OCI-LY7 (cell line): ENCODE measurements at places on chromosomes 7 and 10. TPM values are rescaled to one million over a fixed set of nuclear protein-coding genes. Genes with fewer than 3 reads are reported as not detected.

The KAZALD1 gene
- 32.2 and 36.4 TPM in 2 replicates for total RNA-seq

The NME8 gene
- not detected in 2 replicates for total RNA-seq

The RPEL1 gene
- total RNA-seq: not detected in 2 replicates

The ACTL6B gene
- not detected in 2 replicates for total RNA-seq

The RARRES2 gene
- total RNA-seq: not detected in 2 replicates

The AMZ1 gene
- total RNA-seq: 2.7 and 2.9 TPM in 2 replicates

The EPHB4 gene
- total RNA-seq: 7.3 and 8.0 TPM in 2 replicates

The ITGA8 gene
- total RNA-seq: not detected in 2 replicates

The SCRN1 gene
- total RNA-seq: 58.3 and 62.7 TPM in 2 replicates

The NKX1-2 gene
- not detected in 2 replicates for total RNA-seq

The C10orf67 gene
- total RNA-seq: not detected in 2 replicates

The ACTR1A gene
- total RNA-seq: 68.3 and 72.8 TPM in 2 replicates

The ABCB1 gene
- not detected in 2 replicates for total RNA-seq

The UPK3B gene
- 1.4 and 2.5 TPM in 2 replicates for total RNA-seq

The AKR1D1 gene
- not detected in 2 replicates for total RNA-seq

The MEOX2 gene
- total RNA-seq: not detected in 2 replicates

The SLC26A5 gene
- total RNA-seq: not detected in 2 replicates

The C10orf90 gene
- total RNA-seq: not detected in 2 replicates

The FGFBP3 gene
- 2.7 and 3.1 TPM in 2 replicates for total RNA-seq

The LAMB4 gene
- not detected in 2 replicates for total RNA-seq

The RSU1 gene
- 31.1 and 34.8 TPM in 2 replicates for total RNA-seq

The SSC4D gene
- total RNA-seq: 0.44 TPM in 1 of 2 replicates, not detected in the other

The MICU1 gene
- total RNA-seq: 33.0 and 33.6 TPM in 2 replicates

The CALHM1 gene
- 0.13 and 0.18 TPM in 2 replicates for total RNA-seq

The NUTM2E gene
- 0.17 TPM in 1 of 2 replicates, not detected in the other for total RNA-seq

The OR2A42 gene
- not detected in 2 replicates for total RNA-seq

The POLR3A gene
- total RNA-seq: 18.1 and 21.5 TPM in 2 replicates

The ASB15 gene
- not detected in 2 replicates for total RNA-seq

The SPACDR gene
- total RNA-seq: 2.4 and 3.7 TPM in 2 replicates

The SUMF2 gene
- total RNA-seq: 107 and 110 TPM in 2 replicates

The GCK gene
- not detected in 2 replicates for total RNA-seq

The NEUROD6 gene
- not detected in 2 replicates for total RNA-seq

The SYT15B gene
- total RNA-seq: 0.37 and 0.42 TPM in 2 replicates

The HOXA3 gene
- 2.6 and 2.7 TPM in 2 replicates for total RNA-seq

The C10orf95 gene
- 0.50 and 0.67 TPM in 2 replicates for total RNA-seq

The GOLGA7B gene
- total RNA-seq: 0.08 and 0.15 TPM in 2 replicates

The CALML5 gene
- total RNA-seq: not detected in 2 replicates

The GPR15LG gene
- not detected in 2 replicates for total RNA-seq

The C7orf57 gene
- total RNA-seq: 0.18 and 0.29 TPM in 2 replicates
